Activated naive CD4-positive, alpha-beta T cell (primary cell): ENCODE measurements at places on chromosomes 1 and 21.

GRCh38 chr1:109391157-109391556, 6.6 kb downstream of the SORT1 start:
- DNase-seq, result no peak

DNA sequence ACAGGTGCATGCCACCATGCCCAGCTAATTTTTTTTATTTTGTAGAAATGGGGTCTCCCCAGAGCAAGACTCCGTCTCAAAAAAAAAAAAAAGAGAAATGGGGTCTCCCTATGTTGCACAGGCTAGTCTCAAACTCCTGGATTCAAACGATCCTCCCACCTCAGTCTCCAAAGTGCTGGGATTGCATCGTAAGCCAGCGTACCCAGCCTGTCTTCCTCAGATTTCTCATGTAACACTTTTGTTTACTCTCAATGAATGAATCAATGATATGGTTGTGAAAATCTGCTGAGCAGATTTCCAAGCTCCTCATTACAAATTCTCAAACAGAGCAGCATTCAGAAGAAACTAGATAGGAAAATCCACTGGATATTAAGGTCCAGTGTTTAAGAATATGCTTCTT, 6.6 kb downstream of the CMPK1 start:
- no peak for DNase-seq

DNA sequence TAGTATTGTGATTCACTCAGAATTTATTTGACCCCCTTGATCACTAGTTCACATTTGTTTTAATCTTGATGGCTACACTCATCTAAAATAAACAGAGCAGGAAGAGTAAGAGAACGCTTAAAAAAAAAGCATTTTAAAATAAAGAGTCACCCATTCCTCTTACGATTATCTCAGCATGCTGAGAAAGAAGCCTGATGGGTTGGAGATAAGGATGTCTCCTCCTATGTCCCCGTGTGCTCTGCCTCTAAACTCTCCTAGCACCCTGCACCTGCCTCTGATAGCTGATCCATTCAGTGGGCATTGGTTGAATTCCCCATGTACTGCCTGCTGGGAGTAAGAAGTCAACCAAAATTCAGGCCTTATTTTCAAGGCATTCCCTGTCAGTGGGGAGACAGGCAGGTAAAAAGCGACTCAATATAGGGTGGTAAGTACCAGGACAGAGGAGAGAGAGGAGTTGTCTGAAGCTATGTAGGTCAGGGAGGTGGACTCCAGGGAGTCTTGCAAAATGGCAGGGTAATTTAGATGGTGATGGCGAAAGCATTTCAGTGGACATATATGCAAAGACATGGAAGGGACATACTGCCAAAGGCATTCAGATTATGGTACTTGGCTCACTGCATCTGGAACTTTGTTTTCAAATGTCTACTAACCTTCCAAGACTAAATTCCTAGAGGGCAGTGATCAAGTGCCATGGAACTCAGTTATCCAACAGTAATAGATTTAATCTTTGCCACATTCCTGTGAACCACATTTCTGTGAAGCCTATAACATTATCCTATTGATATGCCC, 18.4 kb downstream of the ELAVL4 start:
- DNase-seq, result no peak

DNA sequence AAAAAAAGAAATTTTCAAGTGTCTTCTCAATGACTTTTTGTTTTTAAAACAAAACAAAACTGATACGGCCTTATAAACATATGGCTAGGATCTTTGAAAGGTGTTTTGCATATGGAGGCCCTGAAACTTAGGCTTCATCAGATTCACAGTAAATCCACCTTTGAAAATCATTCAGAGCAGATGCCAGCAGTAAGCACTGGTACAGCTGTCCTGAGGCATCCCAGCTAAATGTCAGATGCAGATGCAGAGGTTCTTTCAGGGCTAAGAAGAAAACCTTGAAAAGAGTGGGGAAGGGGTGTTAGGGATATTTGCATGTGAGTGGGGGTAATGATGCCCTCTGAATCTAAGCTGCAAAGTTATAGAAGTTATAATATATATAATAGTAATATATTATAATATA, 56.2 kb upstream of the GNG12 start:
- no peak for DNase-seq

DNA sequence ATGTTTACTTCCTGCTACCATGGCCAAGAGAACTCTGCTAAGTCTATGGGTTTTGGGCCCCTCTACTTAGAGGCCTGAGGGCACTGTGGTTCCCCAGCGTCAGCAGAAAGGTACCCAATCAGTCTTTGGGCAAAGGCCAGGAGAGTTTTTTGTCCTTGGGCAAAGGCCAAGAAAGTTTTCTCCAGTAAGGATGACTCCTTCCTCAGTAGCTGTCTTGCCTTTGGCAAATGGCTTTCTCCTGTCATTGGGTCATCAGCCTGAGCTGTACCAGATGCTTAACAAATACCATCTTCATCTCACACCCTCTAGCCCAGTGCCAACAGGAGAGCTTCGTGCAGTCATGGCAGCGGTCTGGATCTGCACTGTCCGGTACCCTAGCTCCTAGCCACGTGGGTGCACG, 199.3 kb upstream of the TMEM51 start:
- no peak for DNase-seq
